Effector CD4-positive, alpha-beta T cell (primary cell): ENCODE measurements at places on chromosomes 6 and 20.

- DNase-seq, result peak; percentile 14
Observed at GRCh38 chr6:83055366-83055964, 10.2 kb downstream of the UBE3D start.

- DNase-seq, result no peak
Observed at GRCh38 chr20:38477747-38478146, 5.1 kb downstream of the RALGAPB start.

- DNase-seq, result no peak
Observed at GRCh38 chr6:130611366-130611765, 215.8 kb upstream of the SMLR1 start.

- DNase-seq, result no peak
Observed at GRCh38 chr20:15039088-15039752, 701.8 kb upstream of the FLRT3 start.

GRCh38 chr6:21747441-21747840, 153.9 kb downstream of the SOX4 start:
- DNase-seq, result no peak

GRCh38 chr20:13995086-13995665, at the start of gene MACROD2:
Gene MACROD2, plus strand, starts transcription at chr20:13995516.
- no peak for DNase-seq

DNA sequence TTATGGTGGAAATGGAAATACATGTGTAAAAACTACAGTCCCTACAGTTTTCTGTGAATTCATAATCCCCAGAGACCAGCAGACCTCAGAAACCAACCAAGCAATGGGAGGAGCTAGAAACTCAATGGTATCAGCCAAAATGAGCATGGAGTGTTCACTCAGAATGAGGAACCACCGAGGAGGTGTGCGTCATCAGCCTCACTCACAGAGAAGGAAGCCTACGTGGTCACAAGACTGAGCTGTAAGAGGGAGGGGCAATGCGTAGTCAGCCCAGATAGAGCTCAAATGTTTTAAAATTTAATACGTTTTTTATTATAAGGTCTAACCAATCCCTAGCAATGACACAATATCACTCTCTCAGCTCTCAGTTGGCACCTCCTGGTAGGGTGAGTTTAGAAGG, 17.4 kb downstream of the MYLK4 start:
- no peak for DNase-seq

DNA sequence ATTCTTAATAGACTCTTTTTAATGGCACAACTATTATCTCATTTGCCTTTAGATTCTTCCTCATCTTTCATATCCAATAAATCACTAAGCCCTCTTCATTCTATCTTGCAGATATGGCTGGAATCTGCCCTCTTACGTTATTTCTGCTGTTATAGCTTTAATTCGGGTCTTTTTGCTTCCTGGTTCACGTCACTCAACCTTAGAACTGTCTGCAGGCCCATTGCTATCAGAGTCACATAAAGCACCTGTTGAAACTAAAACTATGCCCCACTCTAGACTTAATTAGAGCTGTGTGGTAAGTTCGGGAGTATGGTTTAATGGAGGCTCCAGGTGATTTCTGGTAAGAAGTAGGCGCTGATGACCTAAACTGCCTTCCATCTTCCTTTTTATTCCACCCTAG, 988 bp downstream of the QRSL1 start:
- DNase-seq, result no peak

DNA sequence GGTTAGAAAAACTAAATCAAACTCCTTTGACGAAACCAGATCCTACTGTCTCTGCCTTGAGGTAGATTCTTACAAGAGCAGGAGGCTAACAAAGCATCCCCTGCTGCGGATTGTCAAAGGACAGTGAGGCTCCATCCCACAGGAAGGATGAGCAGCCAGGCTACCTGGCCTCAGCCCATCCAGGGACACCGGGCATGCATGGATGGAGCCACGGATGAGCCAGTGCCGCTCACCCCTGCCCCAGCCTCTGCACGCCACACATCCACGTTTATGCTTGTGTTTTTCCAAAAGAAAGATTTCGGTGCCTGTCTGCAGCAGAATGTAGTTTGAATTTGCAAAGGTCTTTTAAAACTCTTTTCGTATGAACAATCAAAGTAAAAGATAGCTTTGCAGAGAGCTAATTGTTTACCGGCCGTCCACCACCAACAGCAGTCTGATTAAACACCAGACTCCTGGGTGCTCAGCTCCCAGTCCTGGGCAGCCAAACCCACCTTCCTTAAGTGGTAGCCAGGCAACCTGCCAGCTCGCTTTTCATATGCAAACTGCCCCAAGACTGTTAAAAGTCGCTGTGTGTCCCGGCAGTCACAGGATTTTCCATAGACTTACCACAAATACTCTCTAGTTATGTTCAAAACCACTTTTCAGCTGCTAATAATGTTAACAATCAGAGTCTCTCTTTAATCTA, 999 bp downstream of the THBS2 start:
- DNase-seq, result no peak
